Mesothelial cell of epicardium (in vitro differentiated cells): ENCODE measurements at places on chromosomes 7 and 10.

- DNase-seq, result no peak
Measured at GRCh38 chr10:7036951-7037350, 373.9 kb downstream of the SFMBT2 start.

DNA sequence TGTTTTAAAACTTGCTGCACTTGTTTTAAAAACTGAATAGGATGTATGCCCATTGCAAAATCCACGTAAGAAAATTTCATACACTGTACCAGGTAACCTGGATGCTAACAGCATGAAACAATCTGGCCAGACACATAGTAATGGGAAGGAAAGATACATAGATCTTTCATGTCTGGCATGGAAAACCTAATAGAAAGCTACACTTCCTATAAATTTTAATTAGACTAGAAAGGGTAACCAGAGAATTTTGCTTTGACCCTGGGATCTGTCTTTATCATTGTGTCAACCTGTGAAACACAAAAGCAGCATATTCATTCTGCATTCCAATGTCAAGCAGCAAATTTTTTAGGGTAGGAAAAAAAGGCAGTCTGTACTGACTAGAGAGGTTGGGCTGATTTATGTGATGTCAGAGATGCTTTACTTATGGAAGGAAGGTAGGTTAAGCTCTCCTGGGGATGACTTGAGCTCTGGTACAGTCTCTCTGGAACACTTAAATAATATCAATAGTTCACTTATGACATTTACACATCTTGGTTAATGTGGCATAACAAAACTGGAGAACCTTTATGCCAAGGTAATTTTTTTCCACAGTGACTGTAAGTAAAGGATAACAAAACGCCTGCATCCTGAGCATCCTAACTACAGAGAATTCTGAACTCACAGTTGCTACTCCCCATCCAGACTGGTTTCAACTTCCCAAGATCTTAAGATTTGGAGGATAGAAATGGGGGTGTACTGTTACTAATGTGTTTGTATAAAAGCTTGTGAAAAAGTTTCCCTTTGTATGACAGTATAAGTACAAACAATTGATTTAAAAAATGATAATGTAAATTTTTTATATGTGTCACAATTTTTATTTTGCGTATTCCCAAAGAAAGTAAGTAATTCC, 44.7 kb downstream of the DOCK4 start:
- DNase-seq, result no peak

DNA sequence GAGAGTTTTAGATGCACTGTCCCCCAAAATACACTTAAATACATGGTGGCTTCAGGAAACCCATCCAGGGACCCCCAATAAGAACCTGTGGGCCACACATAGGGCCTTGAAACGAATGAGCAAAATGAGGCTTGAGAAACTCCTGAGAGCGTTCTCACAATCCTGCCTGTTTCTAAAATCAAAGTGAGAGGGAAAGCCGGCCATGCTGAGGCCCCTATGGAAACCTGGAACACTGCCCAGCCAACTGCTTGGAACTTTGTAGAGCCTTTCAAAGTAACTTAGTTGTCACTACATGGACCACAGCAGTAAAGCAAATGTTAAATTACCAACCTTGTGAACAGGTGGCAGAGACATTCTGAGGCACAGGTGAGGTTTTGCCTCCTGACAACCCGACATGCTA, 13.4 kb downstream of the SGMS1 start:
- DNase-seq, result no peak

GRCh38 chr7:80204454-80204853, 69.8 kb downstream of the GNAI1 start:
- DNase-seq, result no peak

GRCh38 chr7:111098011-111098925, 7.3 kb downstream of the LRRN3 start:
- no peak for DNase-seq

DNA sequence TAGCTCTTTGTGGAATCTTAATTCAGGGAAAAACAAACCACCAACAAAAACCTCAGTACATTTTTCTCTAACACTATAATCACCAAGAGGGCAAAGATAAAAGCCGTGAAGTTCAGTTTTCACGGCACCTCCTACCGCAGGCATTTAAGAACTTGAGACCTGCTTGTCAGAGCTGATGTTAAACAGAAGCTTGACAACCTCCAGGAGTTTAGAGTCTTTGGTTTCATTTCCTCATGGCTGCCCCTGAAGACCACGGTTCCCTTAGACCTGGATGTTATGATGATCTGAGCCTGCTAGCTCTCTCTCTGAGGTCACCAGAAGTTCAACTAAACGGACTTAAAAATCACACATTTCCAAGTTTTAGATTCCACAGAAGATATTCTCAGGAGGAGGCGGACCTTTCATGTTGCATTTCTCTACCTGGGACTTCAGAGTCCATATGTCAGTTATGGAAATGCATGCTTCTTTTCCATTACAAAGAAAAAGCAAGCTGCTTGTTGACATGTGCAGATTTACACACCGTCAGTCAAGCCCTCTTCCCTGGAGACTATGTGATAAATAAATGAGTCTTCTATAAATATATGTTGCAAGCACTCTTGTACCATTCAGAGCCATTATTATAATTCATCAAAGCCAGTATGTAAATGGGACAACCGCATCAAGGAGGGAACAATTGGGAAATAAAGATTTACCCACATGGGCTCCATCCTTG, 258.0 kb downstream of the GFRA1 start:
- DNase-seq, result no peak

- DNase-seq, result no peak
Measured at GRCh38 chr7:27176962-27177794, 3.1 kb upstream of the HOXA10 start.
